Stimulated activated CD4-positive, alpha-beta T cell treated with anti-CD3 and anti-CD28 coated beads, Interleukin-2, amount 100 ng/mL, for 24 hours (primary cell): ENCODE measurements at places on chromosomes 3 and 15.
A peak's percentile ranks its signal among the peaks of the same experiment; 100 is the strongest.

GRCh38 chr15:67575039-67575502, 32.6 kb downstream of the MAP2K5 start:
- DNase-seq: no peak

DNA sequence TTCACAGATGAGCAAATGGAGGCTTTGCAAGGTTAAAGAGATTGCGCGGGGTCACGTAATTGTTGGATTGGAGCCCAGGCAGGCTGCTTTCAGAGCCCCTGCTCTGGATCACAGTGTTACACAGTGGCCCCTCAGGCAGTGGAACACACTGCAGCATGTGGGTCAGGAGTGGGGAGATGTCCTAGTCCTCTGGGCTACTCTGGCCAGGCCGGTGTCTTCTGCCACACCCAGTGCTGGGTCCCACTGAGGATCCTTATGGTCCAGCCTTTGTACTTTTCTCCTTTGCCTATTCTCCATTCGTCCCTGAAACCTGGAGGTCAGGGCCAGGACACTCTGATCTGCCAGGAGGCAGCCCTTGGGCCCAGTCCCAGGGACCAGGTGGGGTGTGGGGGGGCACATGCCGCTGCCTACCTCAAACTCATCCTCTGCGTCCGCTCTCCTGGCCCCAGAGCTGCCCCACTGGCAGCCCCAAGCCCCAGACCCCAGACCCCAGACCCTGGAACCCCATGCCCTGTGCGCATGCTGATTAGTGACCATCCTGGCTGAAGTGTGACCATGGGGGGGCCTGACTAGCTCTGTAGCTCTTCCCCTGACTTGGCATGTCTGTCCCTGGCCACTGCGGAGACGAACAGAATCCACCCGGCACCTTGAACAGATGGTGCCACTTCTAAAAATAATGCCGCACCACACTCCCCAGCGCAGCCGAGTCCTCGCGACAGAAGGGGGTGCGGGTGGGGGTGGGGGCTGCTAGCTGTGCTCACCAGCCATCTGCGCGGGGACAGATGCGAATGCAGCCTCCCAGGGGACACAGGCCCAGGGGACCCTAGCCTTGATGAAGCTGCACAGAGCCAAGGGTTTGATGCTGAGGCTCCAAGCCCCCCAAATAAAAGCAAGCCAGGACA, 41.6 kb downstream of the ATP2B2 start:
- DNase-seq: no peak

- DNase-seq: no peak
Measured at GRCh38 chr3:100968932-100969906, 24.0 kb downstream of the ABI3BP start.

DNA sequence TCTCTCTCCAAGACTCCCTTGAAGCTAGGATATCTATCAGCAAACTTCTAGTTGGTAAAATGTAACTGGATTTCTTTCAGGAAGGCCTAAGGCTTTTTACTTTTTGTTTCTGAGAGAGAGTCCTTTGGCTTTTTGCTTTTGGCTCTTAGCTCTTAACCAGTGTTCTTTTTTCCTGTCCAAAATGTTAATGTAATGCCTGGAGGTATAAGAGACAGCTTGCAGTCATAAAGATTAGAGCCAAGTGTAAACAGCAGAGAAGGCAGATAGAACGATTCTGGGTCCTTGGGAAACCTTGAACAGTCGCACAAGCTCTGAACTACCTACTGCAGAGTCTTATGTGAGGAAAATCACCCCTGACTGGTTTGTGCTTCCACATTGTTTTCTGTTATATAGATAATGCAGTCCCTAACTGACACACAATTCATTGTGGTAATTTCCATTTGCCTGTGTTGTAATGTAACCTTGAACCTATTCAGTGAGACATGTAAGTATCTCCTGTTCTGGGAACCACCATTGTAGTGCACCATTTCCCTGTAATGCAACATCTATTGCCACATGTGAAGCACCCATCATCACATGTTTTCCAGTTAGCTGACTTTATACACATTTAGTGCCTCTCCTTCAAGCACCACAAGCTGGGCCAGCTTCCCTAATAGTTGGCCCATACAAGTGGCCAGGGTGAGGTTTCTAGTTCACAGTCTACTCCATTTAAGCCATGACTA, 1311.9 kb downstream of the ROBO1 start:
- DNase-seq: no peak

- DNase-seq: no peak
Measured at GRCh38 chr3:37712421-37712820, 149.3 kb upstream of the CTDSPL start.

DNA sequence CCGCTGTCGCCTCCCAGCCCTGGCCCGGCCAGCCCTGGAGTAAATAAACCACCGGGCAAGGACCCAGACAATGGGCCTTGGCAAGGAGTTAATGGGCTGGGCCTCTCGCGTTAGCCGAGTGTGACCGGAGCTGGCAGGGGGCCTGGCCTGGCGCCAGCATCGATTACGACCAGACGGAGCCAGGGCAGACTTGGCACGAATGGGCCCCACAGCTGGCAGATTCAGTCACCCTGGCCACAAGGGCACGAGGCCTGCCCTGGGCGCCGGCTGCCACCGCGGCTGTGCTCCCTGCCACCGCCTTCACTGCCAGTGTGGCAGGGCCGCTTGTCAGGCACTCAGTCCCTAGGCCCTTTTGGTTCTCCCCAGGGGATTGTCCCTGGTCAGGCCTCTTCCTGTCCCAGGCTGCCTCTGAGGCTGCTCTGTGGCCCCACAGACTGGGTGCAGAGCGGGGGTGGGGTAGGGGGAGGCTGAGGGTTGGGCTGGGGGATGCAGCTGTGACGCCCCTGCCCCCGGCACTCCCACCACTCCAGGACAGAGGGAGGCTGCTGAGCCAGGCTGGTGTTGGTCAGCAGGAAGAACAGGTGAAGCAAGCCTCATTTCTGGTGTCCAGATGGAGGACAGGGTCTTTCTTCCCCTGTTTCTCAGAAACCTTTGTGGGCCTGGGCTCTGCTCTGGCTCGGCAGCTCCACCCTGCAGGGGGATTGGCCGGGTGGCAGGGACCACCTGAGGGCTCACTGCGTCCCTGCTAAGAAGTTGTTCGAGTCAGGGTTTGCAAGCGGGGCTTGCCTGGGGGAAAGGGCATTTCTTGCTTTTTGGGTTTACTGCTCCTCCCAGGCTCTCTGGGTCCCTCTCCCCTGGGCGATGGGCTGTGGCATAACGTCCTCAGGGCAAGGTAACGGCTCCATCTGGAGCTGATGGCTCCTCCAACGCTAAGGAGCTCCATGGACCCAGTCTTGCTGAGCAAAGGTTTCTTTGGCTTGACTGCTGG, 30.5 kb upstream of the SRP14 start:
- no peak for DNase-seq

GRCh38 chr3:156491192-156491591, 63.7 kb downstream of the SSR3 start:
- DNase-seq: no peak

DNA sequence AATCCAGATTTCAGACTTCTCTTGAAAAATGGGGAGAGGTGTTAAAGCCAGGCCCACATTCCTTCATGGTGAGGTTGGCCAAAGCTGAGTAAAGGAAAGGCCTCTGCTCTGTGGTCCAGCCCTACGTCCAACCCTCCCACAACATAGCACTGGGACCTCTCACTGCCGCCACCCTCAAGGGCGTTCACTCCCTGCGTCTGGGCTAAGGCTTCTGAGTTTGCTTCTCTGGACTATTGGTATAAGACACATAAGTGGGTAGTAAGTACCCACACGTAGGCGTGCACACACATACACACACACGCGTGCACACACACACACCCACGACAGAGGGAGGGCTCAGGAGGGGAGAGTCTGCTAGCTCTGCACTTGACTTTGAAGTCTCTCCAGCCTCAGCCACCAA, 80.2 kb upstream of the PXYLP1 start:
- DNase-seq: no peak

GRCh38 chr15:100259266-100259665, 82.5 kb downstream of the ADAMTS17 start:
- DNase-seq: no peak

GRCh38 chr3:38349684-38350359, 3.2 kb downstream of the XYLB start:
- DNase-seq: no peak

DNA sequence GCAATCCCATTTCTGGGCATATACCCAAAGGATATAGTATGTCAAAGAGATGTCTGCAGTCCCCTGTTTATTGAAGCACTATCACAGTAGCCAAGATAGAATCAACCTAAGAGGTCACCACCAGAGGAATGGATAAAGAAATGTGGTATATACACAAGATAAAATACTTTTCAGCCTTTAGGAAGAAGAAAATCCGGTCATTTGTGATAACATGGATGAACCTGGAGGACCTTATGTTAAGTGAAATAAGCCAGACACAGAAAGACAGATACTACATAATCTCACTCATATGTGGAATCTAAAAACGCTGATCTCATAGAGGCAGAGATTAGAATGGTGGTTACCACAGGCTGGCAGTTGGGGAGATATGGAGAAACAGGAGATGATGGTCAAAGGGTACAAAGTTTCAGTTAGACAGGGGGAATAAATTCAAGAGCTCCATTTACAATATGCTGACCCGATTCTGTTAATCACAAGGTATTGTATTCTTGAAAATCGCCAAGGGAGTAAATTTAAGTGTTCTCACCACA, 195.8 kb downstream of the MTHFS start:
- no peak for DNase-seq

DNA sequence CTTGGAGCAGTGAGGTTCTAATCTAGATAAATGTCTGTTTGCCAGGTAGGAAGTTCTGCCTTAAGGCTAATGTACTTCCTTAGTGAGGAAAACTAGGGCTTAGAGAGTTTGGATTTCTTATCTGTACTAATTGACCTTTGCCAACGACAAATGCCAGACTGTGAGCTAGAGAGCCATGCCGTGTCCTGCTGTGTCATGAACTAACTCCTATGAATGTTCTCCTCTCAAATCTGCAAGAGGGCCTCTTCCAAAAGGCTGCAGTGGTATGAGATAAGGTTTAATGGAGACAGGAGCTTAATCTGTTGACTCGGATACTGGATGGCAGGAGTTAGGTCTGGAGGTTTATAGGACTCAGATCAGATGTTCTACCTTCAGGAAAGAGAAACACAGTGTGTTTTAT, 524.9 kb downstream of the NTRK3 start:
- DNase-seq: no peak

GRCh38 chr3:159785273-159785708, 203.3 kb upstream of the IL12A start:
- DNase-seq: no peak

DNA sequence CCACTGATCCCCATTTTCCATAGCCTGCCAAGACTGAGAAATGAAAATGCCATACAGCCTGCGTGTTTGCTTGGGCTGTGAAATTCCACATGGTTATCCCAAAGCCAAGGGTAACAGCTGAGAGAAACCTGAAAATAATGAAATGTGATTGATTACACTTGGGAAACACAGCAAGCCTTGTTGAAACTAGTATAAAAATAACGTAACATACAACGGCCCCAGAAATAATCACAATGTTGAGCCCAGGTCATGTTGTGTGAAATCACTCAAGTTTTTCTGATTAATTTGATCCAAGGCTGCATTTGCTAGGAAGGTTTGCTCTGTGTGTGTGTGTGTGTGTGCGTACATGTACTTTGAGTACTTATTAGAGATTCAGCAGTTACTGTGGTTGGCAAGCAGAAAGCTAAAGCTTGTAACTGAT, 269.0 kb downstream of the OXSM start:
- DNase-seq: no peak

DNA sequence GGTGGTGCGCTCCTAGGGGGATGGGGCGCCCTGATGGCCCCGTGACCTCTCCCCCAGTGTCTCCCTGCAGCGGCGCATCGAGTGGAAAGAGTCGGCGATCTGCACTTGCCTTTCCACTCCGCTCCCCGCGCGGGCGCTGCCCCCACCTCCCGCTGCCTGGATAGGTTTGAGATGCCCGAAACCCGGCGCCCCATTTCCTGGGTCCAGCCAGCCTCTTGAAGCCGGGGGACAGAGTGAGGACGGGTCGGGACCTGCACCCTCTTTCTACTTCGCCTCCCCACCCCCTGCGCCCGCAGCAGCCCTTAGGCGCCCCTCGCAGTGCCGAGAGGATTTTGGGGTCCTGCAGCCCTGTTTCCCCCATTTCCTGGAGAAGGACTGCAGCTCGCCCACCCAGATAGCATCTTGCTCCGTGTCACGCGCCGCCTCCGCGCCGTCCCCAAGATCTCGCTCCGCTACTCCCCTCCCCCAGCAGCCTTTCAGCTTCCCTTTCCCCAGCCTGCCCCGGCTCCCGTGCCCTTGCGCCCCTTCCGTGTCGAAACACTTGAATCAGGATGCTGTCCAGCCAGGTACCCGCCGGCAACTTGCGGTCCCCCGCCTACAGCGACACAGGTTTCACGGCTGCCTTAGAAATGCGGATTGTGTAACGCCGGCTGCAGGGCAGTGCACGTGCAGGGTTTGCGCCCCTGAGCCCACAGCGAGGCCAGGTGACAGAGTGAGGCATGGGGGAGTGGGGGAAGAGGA, 519 bp downstream of the ABHD6 start:
- DNase-seq: peak; percentile 45

DNA sequence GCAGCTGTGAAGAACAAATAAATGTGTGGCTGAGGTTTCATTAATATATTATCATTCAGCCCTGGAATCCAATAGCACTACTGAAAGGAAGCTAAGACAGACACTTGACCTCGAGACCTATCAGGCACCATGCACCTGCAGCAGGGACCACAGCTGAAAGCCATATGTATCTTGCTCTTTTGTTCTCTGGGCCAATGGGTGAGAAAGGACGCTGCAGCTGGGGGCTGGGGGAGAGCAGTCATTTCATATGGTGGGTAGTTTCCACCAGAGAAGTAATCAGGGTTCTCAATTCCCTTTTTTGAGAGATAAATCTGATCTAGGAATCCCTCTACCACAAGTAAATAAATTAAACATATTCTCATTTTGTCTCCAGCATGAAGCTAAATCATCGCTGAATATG, 225.6 kb upstream of the STRIT1 start:
- no peak for DNase-seq

GRCh38 chr15:101444807-101445508, 44.5 kb downstream of the PCSK6 start:
- DNase-seq: no peak

- no peak for DNase-seq
Measured at GRCh38 chr15:77974098-77974414, 103.5 kb downstream of the TBC1D2B start.

DNA sequence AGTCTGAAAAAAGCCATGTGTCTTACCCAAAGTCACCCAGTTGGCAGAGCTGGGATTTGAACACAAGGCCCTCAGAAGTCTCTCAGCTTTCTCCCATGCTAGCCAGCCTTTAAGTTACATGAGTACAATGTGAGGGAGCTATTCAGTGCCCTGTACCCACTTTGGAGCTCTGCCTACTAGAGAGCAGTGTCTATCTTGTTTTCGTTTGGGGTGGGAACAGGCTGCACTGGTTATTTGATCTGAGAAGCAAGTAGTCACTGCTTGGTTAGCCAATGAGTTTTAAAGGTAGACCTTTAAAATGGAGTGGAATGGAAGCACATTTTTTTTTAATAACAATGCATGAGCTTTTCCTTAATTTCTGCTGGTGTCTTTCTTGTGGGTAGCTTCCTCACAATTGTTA, 231.1 kb upstream of the BHLHE40 start:
- no peak for DNase-seq
